ENCODE measurements at places on chromosomes 2 and 18. TPM values are rescaled to one million over a fixed set of nuclear protein-coding genes. Genes with fewer than 3 reads are reported as not detected.

TRABD2A gene
- polyA plus RNA-seq = 1.6 TPM

SP5 gene
- polyA plus RNA-seq = 0.03 TPM

SMYD1 gene
- not detected for polyA plus RNA-seq

MERTK gene
- polyA plus RNA-seq = 0.02 TPM

CAMKMT gene
- polyA plus RNA-seq = 6.7 TPM
